ENCODE measurements at places on chromosomes 5 and 9. TPM values are rescaled to one million over a fixed set of nuclear protein-coding genes. Genes with fewer than 3 reads are reported as not detected.

The IL9 gene
- total RNA-seq, result not detected

The KCNT1 gene
- 0.48 TPM for total RNA-seq

The SLC12A7 gene
- 28.5 TPM for total RNA-seq

The SLCO4C1 gene
- 0.08 TPM for total RNA-seq

The ANGPTL2 gene
- 55.8 TPM for total RNA-seq

The CD74 gene
- 268 TPM for total RNA-seq

The GMCL2 gene
- total RNA-seq, result not detected

The LYRM7 gene
- 7.5 TPM for total RNA-seq

The ESM1 gene
- total RNA-seq, result not detected

The TPPP gene
- total RNA-seq, result 15.7 TPM

The FAM120AOS gene
- 32.4 TPM for total RNA-seq

The AK3 gene
- 201 TPM for total RNA-seq

The GHR gene
- total RNA-seq, result 10.9 TPM

The LHX3 gene
- 0.16 TPM for total RNA-seq

DNA sequence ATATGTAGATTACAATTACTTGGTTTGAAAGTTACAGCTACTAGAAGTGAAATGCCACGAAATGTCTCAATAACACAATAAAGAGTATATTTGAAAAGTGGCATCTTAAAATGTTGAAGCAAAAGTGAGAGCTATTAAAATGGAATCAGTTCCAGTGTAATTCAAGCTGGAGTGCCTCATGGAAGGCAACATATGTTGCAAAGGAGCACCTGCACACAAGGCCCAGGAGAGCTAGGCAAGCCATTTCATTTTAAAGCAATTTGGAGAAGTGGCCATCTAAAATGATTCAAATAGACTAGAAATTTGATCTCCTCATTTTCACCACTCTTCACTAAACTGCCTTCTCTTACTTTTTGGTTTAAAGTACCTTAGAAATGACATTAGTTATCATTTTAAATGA is 167.8 kb downstream of the GABRB2 start:
- H3K36me3 ChIP-seq, result no peaks in the 10 kb centered on the region
- H3K4me3 ChIP-seq, result no peak overlapping the region
- H3K27me3 ChIP-seq, result no peaks in the 10 kb centered on the region
- no peaks in the 10 kb centered on the region for H3K4me1 ChIP-seq
- no peak for DNase-seq

- no peaks in the 10 kb centered on the region for H3K4me1 ChIP-seq
- H3K27ac ChIP-seq, result no peak overlapping the region
- no peak for DNase-seq
These were observed 169.2 kb downstream of the EDIL3 start for GRCh38 chr5:84215521-84215920.

DNA sequence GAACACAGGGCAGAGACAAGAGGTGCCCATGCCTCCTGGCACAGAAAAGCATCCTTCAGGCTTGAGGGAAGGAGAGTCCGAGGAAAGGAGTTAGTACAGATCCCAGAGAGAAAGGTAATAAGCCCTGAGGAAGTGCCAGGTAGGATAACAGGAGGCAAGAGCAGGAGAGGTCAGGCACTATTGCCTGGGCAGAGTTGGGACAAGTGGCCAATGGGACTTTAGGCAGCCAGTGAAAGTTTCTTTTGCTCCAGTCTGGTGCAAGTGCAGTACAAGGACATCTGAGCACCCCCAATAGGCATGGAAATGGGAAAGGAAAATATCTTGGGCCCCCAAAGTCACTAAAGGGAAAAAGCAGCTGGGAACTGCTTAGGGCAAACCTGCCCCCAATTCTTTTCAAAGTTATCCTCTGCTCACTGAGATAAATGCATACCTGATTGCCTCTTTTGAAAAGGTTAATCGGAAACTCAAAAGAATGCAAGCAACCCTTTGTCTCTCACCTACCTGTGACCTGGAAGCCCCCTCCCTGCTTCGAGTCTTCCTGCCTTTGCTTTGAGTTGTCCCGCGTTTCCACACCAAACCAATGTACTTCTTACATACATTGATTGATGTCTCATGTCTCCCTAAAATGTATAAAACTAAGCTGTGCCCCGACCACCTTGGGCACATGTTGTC is 46.5 kb downstream of the ELOVL7 start:
- no peak for DNase-seq
- H3K4me1 ChIP-seq, result no peaks in the 10 kb centered on the region
- H3K36me3 ChIP-seq, result no peaks in the 10 kb centered on the region

DNA sequence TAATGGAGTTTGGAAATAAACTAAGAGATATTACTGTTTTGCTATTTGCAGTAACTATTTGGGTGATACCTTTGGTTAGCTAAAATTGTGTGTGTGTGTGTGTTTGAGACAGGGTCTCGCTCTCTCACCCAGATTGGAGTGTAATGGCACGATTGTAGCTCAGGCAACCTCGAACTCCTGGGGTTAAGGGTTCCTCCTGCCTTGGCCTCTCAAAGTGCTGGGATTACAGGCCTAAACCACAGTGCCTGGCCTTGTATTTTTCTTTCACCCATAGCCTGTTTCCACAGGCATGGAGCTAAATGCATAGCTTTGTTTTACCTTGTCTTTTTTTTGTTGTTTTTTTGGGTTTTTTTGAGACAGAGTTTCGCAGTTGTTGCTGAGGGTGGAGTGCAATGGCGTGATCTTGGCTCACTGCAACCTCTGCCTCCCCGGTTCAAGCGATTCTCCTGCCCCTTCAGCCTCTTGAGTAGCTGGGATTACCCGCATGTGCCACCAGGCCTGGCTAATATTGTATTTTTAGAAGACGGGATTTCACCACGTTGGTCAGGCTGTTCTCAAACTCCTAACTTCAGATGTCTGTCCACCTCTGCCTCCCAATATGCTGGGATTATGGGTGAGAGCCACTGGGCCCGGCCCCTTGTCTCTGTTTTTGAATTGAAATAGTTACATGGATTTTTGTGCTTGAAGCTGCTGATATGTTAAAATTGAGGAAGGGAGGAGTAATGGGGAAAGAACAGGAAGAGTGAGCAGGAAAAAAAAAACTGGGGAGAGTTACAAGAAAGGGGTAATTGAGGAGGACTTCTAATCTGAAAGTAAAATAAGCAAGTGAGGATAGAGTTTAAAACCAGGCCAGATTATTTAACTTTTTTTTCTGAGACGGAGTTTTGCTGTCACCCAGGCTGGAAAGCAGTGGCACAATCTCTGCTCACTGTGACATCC is 5.7 kb downstream of the GPBP1 start:
- no peaks in the 10 kb centered on the region for H3K4me1 ChIP-seq
- peak overlapping the region; percentile 65 for H3K27ac ChIP-seq
- H3K27me3 ChIP-seq, result no peaks in the 10 kb centered on the region
- H3K36me3 ChIP-seq, result peaks cover 10% of the 10 kb centered on the region

GRCh38 chr9:83633676-83634075 is 10.7 kb downstream of the IDNK start:
- H3K4me3 ChIP-seq, result no peak overlapping the region
- H3K27me3 ChIP-seq, result no peaks in the 10 kb centered on the region
- no peaks in the 10 kb centered on the region for H3K4me1 ChIP-seq
- no peaks in the 10 kb centered on the region for H3K36me3 ChIP-seq
- no peak overlapping the region for H3K27ac ChIP-seq

- H3K27me3 ChIP-seq, result no peaks in the 10 kb centered on the region
- H3K4me3 ChIP-seq, result no peak overlapping the region
- H3K27ac ChIP-seq, result no peak overlapping the region
- H3K36me3 ChIP-seq, result no peaks in the 10 kb centered on the region
These were observed 13.1 kb downstream of the HMHB1 start for GRCh38 chr5:143824851-143825720.

DNA sequence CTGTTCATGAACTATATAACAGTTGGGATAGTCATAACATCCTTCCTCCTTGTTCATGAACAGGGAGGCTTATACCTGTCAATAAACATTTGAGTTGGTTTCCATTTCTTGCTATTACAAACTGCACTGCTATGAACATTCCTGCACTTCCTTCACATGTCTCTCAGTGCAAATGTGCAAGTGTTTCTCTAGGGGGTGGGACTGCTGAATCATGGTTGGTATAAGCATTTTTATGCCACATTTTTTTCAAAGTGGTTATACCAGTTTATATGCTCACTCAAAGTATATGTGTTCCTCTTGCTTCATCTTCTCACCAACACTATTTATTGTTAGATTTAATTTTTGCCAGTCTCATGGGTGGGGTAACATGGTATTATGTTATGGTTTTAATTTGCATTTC is 25.8 kb upstream of the TPD52L3 start:
- no peak overlapping the region for H3K27ac ChIP-seq
- H3K36me3 ChIP-seq, result no peaks in the 10 kb centered on the region
- H3K4me1 ChIP-seq, result no peaks in the 10 kb centered on the region
- no peaks in the 10 kb centered on the region for H3K27me3 ChIP-seq
- DNase-seq, result no peak

- no peaks in the 10 kb centered on the region for H3K36me3 ChIP-seq
- no peak for DNase-seq
- H3K27ac ChIP-seq, result no peak overlapping the region
- no peaks in the 10 kb centered on the region for H3K27me3 ChIP-seq
- H3K4me1 ChIP-seq, result peaks cover 15% of the 10 kb centered on the region
These were observed 76.0 kb upstream of the HSPA9 start for GRCh38 chr5:138651058-138651766.

GRCh38 chr5:97929383-97929782 is 746.3 kb upstream of the RIOK2 start:
- no peak for DNase-seq
- no peak overlapping the region for H3K4me3 ChIP-seq
- no peak overlapping the region for H3K27ac ChIP-seq
- H3K27me3 ChIP-seq, result no peaks in the 10 kb centered on the region
- H3K4me1 ChIP-seq, result no peaks in the 10 kb centered on the region

DNA sequence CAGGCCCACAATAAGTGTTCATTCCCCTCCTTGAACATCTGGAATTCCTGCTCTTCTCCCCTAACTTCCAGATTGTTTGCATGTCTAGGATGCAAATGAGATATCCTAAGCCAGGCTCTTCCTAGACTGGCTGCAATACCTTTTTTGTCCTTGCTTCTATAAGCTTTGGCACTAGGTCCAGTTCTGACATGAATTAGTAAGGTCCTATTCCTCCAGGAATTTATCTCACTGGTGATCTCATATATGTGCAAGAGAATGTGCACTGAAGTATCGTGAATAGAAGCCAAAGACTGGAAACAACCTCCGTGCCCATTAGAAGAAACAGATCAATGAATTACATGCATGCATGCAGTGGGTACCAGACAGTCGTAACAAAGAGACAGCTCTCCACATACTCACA is 25.2 kb downstream of the DUSP1 start:
- no peaks in the 10 kb centered on the region for H3K36me3 ChIP-seq
- no peaks in the 10 kb centered on the region for H3K27me3 ChIP-seq

- DNase-seq, result no peak
- H3K36me3 ChIP-seq, result no peaks in the 10 kb centered on the region
- H3K27me3 ChIP-seq, result no peaks in the 10 kb centered on the region
These were observed 244.0 kb downstream of the YTHDC2 start for GRCh38 chr5:113757508-113757907.

GRCh38 chr5:6759401-6759800 is 46.2 kb downstream of the TENT4A start:
- H3K4me1 ChIP-seq, result no peaks in the 10 kb centered on the region
- no peak for DNase-seq
- no peaks in the 10 kb centered on the region for H3K27me3 ChIP-seq
- H3K4me3 ChIP-seq, result no peak overlapping the region

- H3K36me3 ChIP-seq, result no peaks in the 10 kb centered on the region
- no peaks in the 10 kb centered on the region for H3K27me3 ChIP-seq
- no peak overlapping the region for H3K27ac ChIP-seq
- H3K4me3 ChIP-seq, result no peak overlapping the region
- no peak for DNase-seq
These were observed 100.8 kb downstream of the CTNND2 start for GRCh38 chr5:11803436-11803835.

DNA sequence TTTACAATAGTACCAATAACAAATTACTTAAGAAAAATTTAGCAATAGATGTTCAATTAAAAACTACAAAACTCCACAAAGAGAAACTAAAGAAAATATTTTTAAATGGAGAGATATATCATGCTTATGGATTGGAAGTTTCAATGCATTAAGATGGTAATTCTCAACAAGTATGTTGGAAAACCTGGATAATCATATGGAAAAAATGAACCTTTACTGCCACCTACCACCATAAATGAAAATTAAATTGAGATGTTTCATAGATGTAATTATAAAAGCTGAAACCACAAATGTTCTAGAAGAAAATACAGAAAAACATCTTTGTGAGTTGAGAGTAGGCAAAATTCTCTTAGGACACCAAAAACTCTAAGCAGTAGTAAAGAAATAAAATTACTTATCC is 121.7 kb downstream of the ANKRD18B start:
- no peak for DNase-seq
- no peaks in the 10 kb centered on the region for H3K36me3 ChIP-seq
- no peaks in the 10 kb centered on the region for H3K4me1 ChIP-seq
- no peaks in the 10 kb centered on the region for H3K27me3 ChIP-seq
- no peak overlapping the region for H3K27ac ChIP-seq

- peaks cover 55% of the 10 kb centered on the region for H3K4me1 ChIP-seq
- H3K27me3 ChIP-seq, result no peaks in the 10 kb centered on the region
- peak overlapping the region; percentile 43 for H3K27ac ChIP-seq
These were observed 3.7 kb upstream of the EGR1 start for GRCh38 chr5:138461343-138462125.

DNA sequence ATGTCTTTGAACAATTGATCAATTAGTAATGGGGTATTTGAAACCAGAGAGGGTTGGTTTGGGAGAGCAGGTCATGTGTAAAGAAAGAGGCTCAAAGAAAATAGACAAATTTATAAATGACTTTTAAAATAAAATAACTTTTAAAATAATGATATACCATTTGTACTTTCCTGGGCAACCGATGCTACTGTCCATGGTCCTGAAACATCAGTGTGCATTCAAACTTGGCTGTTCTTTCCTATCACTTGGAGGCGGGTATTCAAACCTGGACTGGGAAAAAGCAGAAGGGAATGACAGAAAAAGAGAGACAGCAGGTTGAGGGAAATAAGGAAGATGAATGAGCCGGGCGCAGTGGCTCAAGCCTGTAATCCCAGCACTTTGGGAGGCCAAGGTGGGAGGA is 1446.4 kb upstream of the WWC1 start:
- DNase-seq, result no peak
- H3K4me1 ChIP-seq, result no peaks in the 10 kb centered on the region
- H3K27me3 ChIP-seq, result no peaks in the 10 kb centered on the region
- no peaks in the 10 kb centered on the region for H3K36me3 ChIP-seq
- H3K4me3 ChIP-seq, result no peak overlapping the region

GRCh38 chr5:54362434-54362833 is 52.1 kb upstream of the ARL15 start:
- no peaks in the 10 kb centered on the region for H3K27me3 ChIP-seq
- no peak for DNase-seq
- peaks cover 31% of the 10 kb centered on the region for H3K4me1 ChIP-seq
- H3K36me3 ChIP-seq, result no peaks in the 10 kb centered on the region
- H3K27ac ChIP-seq, result no peak overlapping the region

- H3K4me3 ChIP-seq, result no peak overlapping the region
- DNase-seq, result no peak
- no peak overlapping the region for H3K27ac ChIP-seq
- no peaks in the 10 kb centered on the region for H3K27me3 ChIP-seq
- H3K4me1 ChIP-seq, result no peaks in the 10 kb centered on the region
These were observed 32.1 kb downstream of the MTMR12 start for GRCh38 chr5:32280656-32281081.

GRCh38 chr9:8114826-8115225 is 315.2 kb upstream of the DMAC1 start:
- H3K27ac ChIP-seq, result no peak overlapping the region
- H3K4me3 ChIP-seq, result no peak overlapping the region
- no peaks in the 10 kb centered on the region for H3K36me3 ChIP-seq
- DNase-seq, result no peak

GRCh38 chr5:38816083-38817030 is 29.5 kb upstream of the OSMR start:
- no peaks in the 10 kb centered on the region for H3K4me1 ChIP-seq
- H3K4me3 ChIP-seq, result no peak overlapping the region
- no peaks in the 10 kb centered on the region for H3K36me3 ChIP-seq
- no peak overlapping the region for H3K27ac ChIP-seq
- H3K27me3 ChIP-seq, result no peaks in the 10 kb centered on the region

Data from right atrium auricular region (tissue), 2 donors.